ENCODE measurements at places on chromosomes 11 and 22.

DNA sequence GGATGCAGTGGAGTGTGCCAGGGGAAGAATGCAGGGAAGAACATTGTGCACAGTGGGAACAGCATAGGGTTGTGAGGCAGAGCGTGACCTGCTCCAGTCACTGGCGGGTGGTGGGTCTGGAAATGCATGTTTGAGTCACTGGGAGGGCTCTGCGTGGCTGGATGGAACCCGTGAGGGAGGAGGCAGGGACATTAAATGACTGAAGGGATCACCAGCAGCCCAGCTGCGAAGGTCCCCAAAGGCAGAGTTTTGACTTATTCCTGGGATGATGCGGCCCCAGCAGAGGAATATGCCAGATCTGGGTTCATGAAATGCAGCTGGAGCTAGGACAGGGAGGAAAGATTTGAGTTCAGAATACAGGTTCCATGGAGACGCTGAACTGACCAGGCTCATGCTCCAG lies 104.0 kb upstream of the FGF3 start:
- no peak for DNase-seq

DNA sequence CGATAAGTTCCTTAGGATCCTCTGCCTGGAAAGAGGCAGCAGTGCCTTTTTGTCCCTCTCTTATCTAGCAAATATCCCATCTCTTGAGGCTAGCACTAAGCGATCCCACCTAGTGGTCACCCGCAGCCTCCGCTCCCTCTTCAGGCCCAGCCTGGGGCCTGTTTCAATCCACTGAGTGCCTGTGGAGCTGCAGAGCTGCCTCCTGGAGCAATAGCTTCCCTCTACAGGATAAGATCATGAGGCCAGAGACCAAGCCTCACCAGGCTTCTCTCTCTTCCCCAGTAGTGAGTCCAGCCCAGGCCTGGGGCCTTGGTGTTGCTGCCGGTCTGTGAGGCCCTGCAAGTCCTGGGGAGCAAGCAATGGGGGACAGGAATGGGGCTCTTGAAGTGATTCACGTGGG lies 65.8 kb downstream of the SLC22A12 start:
- no peak for DNase-seq

- no peak for DNase-seq
Measured at GRCh38 chr22:27296091-27296675, 505.4 kb downstream of the MN1 start.

DNA sequence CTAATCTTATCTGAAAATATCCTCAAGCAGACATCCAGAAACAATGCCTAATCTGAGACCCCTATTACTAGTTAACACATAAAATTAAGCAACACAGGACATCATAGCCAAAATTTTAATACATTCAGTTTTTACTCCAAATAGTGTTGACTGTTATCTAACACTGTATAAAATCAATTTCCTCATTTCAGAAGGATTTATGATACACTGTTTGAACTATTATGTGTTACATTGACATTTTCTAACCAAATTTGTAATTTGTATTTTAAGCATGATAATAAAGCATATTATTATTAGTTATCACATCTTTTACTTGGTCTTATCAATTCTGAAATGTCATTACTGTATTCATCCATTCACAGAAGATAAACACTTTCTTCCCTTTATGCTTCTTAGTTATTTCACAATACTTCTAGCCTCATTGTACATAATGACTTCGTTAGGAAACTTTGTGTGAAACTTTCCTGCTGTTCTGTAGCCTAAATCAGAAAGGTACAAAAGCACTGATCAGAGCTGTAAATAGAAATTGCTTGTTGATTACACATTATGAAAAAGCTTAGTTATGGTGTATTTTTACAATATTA lies 1248.9 kb downstream of the JRKL start:
- DNase-seq = no peak

GRCh38 chr22:22940961-22941605 lies 53.5 kb downstream of the IGLL5 start:
- no peak for DNase-seq

GRCh38 chr11:122189229-122189628 lies 73.2 kb upstream of the BLID start:
- no peak for DNase-seq

- DNase-seq = no peak
Measured at GRCh38 chr11:11403763-11404725, 51.0 kb upstream of the CSNK2A3 start.

- DNase-seq = no peak
Measured at GRCh38 chr22:45531441-45532234, 29.0 kb downstream of the FBLN1 start.

All from effector memory CD4-positive, alpha-beta T cell (primary cell).